ENCODE measurements at places on chromosomes 4 and X.

GRCh38 chr4:153909672-153910071 is 120.8 kb upstream of the SFRP2 start:
- H3K4me1 ChIP-seq, result no peaks in the 10 kb centered on the region
- no peak overlapping the region for H3K4me3 ChIP-seq
- DNase-seq, result no peak
- no peak overlapping the region for H3K27ac ChIP-seq

DNA sequence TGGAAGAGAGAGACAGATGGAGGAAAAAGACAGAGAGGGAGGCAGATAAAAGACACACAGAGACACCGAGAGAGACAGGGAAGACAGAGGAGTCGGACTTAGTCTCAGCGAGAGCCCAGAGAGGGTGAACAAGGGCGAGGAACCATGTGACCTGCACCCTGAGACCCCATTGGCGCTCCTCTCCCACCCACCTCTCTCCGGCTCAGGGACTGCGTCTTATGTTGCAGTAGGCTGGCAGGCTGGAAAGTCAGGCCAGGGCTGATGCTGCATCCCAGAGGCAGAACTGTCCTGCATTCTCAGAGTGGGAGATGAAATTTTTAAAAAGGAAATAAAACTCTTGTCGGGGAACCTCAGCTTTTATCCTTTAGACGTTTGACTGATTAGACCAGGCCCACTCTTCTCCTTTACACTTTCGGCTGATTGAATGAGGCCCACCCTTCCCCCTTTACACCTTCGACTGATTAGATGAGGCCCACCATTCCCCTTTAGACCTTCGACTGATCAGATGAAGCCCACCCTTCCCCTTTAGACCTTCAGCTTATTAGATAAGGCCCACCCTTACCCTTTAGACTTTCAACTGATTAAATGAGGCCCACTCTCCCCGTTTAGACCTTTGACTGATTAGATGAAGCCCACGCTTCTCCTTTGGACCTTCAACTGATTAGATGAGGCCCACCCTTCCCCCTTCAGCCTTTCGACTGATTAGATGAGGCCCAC is 29.5 kb upstream of the IL3RA start:
- H3K27me3 ChIP-seq, result no peaks in the 10 kb centered on the region
- H3K4me3 ChIP-seq, result no peak overlapping the region
- H3K36me3 ChIP-seq, result no peaks in the 10 kb centered on the region

DNA sequence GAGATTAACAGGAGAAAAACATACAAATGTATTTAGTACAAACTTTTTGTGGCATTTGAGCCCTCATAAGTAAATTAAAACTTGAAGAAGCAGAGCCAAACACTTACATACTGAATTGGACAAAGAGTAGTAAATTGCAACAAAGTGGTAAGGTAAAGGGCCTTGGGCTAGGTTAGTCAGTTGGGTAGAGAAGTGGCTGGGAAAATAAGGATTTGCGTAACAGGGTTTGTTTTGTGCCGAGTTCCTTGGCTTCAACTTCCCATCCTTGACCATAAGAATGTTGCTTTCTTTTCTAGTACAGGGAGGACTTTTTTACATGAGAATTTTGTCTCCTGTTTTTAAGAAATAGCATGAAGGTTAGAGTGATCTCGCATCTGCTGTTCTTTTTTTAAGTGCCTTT is 33.3 kb upstream of the DSPP start:
- no peaks in the 10 kb centered on the region for H3K27me3 ChIP-seq
- no peak overlapping the region for H3K27ac ChIP-seq
- DNase-seq, result no peak
- no peak overlapping the region for H3K4me3 ChIP-seq

GRCh38 chrX:24243188-24243587 is 70.7 kb downstream of the SUPT20HL2 start:
- no peak overlapping the region for H3K27ac ChIP-seq
- no peak for DNase-seq
- H3K4me1 ChIP-seq, result no peaks in the 10 kb centered on the region

GRCh38 chr4:36206603-36207311 is 37.6 kb downstream of the ARAP2 start:
- no peaks in the 10 kb centered on the region for H3K36me3 ChIP-seq
- H3K27ac ChIP-seq, result no peak overlapping the region
- H3K4me1 ChIP-seq, result no peaks in the 10 kb centered on the region
- no peak for DNase-seq

GRCh38 chr4:24287096-24287495 is 297.3 kb downstream of the DHX15 start:
- H3K4me3 ChIP-seq, result no peak overlapping the region
- no peaks in the 10 kb centered on the region for H3K36me3 ChIP-seq
- H3K27me3 ChIP-seq, result no peaks in the 10 kb centered on the region

GRCh38 chr4:37648084-37648817 is 37.9 kb downstream of the RELL1 start:
- H3K4me3 ChIP-seq, result no peak overlapping the region
- no peaks in the 10 kb centered on the region for H3K4me1 ChIP-seq

DNA sequence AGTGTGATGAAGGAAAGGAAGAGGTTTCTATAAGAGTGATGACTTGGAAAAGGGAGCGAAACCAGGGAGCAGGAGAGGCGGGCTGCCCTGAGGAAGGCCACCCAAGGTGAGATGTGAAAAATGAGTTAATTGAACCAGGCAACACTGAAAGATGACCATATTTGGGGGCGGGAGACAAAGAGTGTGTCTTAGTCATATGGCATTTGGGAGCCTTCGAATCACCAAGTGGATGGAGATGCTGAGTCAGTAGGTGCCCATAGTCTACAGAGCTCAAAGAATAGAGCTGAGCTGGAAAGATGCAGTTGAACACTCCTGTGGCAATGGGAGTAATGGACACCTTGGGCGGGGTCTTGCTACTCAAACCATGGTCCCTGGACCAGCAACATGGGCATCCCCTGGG is 8.3 kb upstream of the TLR8 start:
- no peak for DNase-seq
- no peaks in the 10 kb centered on the region for H3K36me3 ChIP-seq
- H3K27me3 ChIP-seq, result no peaks in the 10 kb centered on the region
- no peak overlapping the region for H3K27ac ChIP-seq
- no peaks in the 10 kb centered on the region for H3K4me1 ChIP-seq

DNA sequence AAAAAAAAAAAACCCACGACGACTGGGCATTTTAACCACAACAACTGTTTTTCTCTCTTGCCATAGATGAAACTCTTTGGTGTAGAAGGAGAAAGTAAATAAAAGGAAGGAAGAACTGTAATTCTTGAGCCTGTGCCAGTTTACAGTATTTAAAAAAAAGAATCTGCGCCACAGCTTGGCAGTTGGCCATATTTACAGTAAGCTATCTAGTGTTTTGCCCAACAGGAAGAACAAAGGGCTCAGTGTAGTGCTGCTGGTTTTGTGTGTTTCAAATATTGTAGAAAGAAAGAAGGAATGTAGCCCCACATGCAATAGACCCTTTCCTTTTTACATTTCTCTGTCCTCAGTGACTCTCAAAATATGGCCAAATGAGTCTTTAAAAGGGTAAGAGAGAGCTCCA is 66.1 kb downstream of the NR3C2 start:
- H3K27ac ChIP-seq, result no peak overlapping the region
- H3K27me3 ChIP-seq, result no peaks in the 10 kb centered on the region
- H3K36me3 ChIP-seq, result no peaks in the 10 kb centered on the region
- no peak for DNase-seq

- H3K4me3 ChIP-seq, result no peak overlapping the region
- no peaks in the 10 kb centered on the region for H3K36me3 ChIP-seq
- H3K27ac ChIP-seq, result no peak overlapping the region
- H3K27me3 ChIP-seq, result no peaks in the 10 kb centered on the region
- peak; percentile 68 for DNase-seq
- no peaks in the 10 kb centered on the region for H3K4me1 ChIP-seq
Observed at GRCh38 chr4:111798840-111799239, 346.4 kb upstream of the FAM241A start.

DNA sequence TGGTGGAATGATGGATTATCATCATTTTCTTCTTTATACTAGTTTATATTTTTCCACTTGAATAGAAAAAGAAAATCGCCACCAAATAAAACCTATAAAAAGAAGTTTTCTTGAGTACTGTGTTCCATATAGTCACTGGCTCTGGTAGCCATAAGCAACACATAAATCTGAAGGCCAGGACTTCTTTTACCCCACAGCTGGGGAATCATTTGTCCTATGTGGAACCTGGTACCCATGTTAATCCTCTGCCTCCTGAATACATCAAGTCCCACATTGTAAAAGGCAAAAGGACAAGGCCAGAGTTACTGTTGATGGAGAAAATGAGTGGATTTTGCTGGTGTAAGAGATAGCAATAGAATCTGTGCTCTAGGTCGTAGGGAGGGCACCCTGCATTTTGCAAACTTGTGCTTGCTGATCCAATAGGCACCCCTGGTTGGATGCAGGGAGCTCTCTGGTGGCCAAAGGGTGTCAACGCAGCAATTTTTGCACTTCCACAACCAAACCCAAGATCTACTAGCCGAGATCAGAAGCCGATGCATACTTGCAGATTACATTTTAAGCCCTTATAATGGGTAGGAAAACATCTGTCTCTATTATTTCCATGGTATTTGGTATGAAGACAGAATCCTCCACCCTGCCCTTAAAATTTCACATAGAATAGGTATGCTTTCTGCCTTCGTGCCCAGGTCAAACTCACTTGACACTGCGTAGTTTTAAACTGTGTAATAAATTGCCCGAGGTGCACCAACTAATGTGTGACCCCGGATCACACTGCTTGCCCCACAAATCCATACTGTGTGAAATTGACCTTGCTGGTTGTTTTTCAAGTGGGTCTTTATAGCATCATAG is 146.2 kb upstream of the SCML1 start:
- no peak overlapping the region for H3K4me3 ChIP-seq
- DNase-seq, result peak; percentile 69
- H3K4me1 ChIP-seq, result no peaks in the 10 kb centered on the region

GRCh38 chrX:39665830-39666518 is 431.8 kb downstream of the BCOR start:
- H3K4me1 ChIP-seq, result no peaks in the 10 kb centered on the region
- H3K36me3 ChIP-seq, result no peaks in the 10 kb centered on the region
- no peak overlapping the region for H3K27ac ChIP-seq

DNA sequence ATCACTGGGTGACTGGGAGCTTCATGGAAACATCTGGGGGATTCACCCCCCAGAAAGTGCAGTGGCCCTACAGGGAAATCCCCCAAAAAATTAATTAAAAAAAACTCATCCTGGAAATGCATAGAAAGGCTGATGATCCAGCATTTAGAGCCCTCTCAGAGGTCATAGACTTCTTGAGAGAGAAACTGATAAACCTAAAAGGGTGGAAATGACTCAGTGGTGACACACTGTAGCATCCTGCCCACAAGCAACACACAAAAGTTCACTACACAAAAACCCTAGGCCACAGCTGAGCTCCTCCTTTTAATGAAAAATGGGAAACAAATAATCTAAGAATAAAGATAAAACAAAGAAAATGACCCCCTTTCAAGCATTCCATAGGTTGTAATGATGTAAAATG is 911.5 kb downstream of the GLUD2 start:
- H3K4me1 ChIP-seq, result no peaks in the 10 kb centered on the region
- no peak overlapping the region for H3K27ac ChIP-seq
- no peaks in the 10 kb centered on the region for H3K27me3 ChIP-seq
- H3K36me3 ChIP-seq, result no peaks in the 10 kb centered on the region
- no peak for DNase-seq

- no peaks in the 10 kb centered on the region for H3K27me3 ChIP-seq
- no peak overlapping the region for H3K4me3 ChIP-seq
- no peaks in the 10 kb centered on the region for H3K4me1 ChIP-seq
- DNase-seq, result no peak
- H3K27ac ChIP-seq, result no peak overlapping the region
- H3K36me3 ChIP-seq, result no peaks in the 10 kb centered on the region
Observed at GRCh38 chr4:135548711-135549110, 1347.1 kb upstream of the PABPC4L start.

Data from mesendoderm (in vitro differentiated cells).